ENCODE measurements at places on chromosomes 2 and 18.

GRCh38 chr2:201789395-201789794 is 8.7 kb upstream of the ALS2 start:
- no peak for DNase-seq

DNA sequence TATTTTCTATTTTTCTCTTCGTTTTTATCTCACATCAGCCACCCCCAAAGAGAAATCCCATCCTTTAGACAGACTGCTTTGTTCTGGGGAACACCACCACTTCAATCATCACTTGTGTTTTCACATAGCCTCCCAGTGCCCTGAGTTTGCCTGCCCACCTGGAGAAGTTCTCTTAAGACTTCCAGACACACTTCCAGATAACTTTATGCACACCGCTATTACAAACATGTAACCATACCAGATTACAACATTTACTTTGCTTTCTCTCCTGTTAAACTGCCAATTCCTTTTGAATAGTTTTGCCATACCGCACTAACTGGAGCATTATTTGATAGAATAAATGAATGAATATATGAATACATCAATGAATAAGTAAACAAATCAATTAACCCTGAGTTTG is 1353.6 kb downstream of the DPP10 start:
- DNase-seq = no peak

GRCh38 chr2:195017890-195018289 is 639.1 kb upstream of the SLC39A10 start:
- DNase-seq = no peak

GRCh38 chr2:153077311-153077710 is 358.9 kb downstream of the ARL6IP6 start:
- no peak for DNase-seq

DNA sequence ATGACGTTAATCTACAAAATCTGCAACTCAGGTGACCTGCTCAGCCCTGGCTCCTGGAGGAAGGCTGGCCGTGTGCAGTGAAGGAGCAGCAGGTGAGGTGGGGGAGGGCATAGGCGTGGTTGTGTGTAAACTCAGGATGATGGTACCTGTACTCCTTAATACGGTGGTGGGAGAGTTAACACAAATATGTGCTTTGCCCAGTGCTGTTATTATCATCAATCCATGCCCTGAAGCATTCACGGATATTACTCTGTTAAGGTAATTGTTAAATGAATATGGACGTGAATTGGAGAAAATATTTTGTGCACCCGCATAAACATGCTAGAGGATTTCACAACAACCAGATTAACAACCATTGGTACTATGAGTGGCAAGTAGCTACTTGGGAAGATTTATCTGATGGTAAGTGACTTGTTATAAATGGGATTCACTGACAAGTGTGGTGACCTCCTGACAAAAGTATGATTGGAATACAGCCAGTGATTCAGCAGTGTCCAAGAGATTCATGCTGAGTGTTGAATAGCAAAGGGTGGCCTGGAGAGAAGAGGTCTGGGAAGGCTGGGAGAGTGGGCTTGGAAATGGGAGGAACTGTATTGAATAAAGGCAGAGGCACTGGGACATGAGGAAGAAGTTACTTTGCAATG is 194.1 kb downstream of the TPGS2 start:
- no peak for DNase-seq

- DNase-seq = no peak
Observed at GRCh38 chr2:201118961-201119854, 3.2 kb downstream of the CFLAR start.

- DNase-seq = no peak
Observed at GRCh38 chr18:55351980-55352714, 235.8 kb downstream of the TCF4 start.

GRCh38 chr18:7524786-7525185 is 42.3 kb upstream of the PTPRM start:
- DNase-seq = no peak

- no peak for DNase-seq
Observed at GRCh38 chr2:189954989-189955388, 107.5 kb downstream of the MSTN start.

DNA sequence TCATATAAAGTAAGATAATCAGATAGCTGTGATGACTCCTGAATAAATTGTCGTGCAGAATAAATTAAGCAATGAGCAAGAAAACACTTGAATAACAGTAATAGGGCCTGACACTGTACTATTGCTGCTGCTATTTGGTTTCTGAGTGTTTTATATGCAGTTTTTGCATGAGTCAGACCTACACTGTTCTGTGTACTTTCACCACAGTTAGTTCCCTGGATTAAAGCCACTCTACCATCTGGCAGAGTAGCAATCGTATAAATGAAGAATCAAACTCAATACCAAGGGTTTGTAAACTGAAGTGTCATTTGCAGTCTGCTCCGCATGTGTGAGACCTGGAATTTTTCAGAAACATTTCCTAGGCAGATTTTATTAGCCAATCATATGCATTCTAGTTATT is 398.6 kb upstream of the CDH7 start:
- no peak for DNase-seq

DNA sequence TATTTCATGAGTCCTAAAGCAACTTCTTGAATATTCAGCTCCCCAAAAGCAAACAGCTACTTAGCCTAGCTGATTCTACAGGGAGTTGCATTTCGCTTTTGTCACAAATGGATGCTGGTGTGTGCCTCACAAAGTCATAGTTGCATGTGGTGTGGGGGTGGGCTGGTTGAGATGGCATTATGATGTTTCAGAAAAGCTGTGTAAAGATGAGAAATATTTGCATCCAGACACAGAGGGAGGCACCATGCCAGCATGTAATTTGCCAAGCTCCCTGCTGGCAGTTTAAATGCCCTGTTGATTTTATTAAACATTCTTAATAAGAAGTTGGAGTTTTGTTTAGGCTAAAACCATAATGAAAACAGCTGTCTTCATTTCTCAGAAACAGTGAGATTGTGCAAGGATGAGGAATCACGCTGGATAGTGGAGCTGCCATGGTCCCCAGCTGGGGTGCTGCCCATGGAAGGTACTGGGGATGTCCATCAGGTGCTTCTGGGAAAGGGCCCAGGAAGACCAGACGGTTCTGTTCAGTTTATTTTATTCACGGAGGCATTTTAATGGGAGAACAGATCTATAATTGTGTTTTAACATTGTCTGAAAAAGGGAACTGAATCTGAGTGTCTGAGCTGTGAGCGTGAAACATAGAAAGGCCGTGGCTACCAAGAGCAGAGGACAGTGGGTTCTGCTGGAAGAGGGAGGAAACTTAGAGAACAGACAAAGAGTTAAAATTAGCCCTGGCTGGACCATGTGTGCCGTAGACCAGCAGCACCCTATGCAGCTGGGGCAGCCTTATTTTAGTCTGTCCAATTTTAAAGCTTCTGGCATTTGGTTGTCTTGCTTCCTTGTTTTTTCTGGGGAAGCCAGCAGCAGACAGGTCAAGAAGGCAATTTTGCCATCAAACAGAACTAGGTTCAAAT is 177.1 kb downstream of the FAM210A start:
- no peak for DNase-seq

DNA sequence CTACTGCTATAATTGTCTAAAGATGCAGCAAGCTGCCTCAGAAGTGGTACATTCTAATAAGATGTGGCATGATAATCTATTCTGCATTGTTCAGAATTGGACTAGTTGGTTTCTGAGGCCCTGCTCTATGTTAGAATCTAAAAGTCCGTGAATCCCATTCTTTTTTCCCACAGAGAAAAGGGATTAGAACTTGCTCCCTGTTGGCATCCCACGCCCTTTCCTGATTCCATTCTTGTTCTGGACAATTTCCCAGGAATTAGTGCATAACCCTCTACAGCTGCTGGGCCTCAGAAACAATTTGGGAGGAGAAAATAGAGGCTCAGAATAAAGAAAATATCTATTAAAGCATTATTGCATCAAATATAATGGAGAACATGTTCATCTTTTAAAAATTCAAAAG is 282.7 kb downstream of the NRXN1 start:
- no peak for DNase-seq

- no peak for DNase-seq
Observed at GRCh38 chr2:84297155-84297554, 161.9 kb downstream of the SUCLG1 start.

- no peak for DNase-seq
Observed at GRCh38 chr2:109143214-109144187, 14.5 kb downstream of the SH3RF3 start.

All from activated CD4-positive, CD25-positive, alpha-beta regulatory T cell treated with anti-CD3 and anti-CD28 coated beads, Interleukin-2, amount 50 U/mL, for 72 hours (primary cell).